ENCODE measurements at places on chromosomes 11 and 22.

GRCh38 chr11:131767421-131767820 is 397.0 kb downstream of the NTM start:
- no peak for DNase-seq

GRCh38 chr11:2352420-2352819 is 24.7 kb upstream of the CD81 start:
- no peak for DNase-seq

- no peak for DNase-seq
Measured at GRCh38 chr22:28222976-28223745, 304.1 kb upstream of the PITPNB start.

DNA sequence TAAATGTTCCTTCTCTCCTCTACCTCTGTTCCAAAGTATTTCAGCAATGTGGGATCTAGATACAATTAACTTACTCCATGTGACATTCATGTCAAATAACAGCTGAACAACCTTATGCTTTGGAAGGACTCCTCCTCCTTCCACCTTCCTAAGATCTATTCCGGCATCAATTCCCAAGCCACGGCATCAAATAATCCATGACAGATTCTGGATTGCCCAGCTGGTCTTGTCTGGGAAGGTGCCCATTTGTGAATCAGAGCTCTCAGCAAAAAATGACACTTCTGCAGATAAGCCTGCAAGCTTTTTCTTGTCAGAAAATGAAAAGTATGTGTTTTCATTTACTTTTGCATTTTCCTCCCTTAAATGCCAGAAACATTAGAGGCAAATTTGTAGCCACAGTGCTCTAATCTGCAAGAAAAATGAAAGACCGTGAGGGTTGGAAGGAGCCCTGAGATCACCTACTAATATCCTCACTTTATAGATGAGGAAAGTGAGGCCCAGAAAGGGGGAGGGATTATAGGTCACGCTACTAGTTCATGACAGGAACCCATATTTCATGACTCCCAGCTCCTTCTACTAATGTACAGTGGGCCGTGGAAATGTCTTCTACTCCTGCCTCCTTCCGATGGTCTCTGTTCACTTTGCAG is 124.0 kb downstream of the ME3 start:
- no peak for DNase-seq

GRCh38 chr11:31529701-31530100 is 20.1 kb downstream of the ELP4 start:
- no peak for DNase-seq

DNA sequence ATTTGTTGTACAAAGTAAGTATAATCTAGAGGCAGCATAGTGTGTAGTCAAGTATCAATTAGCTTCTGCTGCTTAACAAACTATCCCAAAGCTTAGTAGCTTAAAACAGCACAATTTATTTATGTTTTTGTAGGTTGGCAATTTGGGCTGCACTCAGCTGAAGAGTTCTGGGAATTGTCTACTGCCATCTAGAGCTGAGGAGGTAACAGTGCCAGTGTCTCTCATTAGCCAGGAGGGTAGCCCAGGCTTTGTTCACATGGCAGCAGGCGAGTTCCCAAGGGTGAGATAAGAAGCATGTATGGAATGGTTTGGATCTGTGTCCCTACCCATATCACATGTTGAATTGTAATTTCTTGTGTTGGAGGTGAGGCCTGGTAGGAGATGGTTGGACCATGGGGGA is 45.8 kb upstream of the SLN start:
- no peak for DNase-seq

GRCh38 chr11:3204141-3205015 is 14.2 kb downstream of the MRGPRG start:
- no peak for DNase-seq

DNA sequence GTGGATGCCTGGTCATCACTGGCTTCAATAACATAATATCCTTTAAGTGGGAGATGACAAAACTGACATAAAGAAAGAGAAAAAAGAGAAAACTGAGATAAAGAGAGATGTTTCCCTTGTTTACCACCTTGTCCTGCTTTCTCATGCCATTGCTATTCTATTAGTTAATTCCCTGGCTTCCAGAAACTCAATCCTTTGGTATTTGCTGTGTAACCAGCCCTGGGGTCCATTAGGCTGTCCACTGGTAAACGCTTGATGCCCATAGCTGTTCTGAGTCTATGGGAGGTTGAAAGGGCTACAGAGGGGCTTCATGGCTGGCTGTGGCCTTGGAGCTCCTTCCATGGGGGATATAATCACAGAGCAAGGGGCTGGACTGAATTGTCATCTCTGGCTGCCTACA is 243.4 kb upstream of the PLET1 start:
- no peak for DNase-seq

DNA sequence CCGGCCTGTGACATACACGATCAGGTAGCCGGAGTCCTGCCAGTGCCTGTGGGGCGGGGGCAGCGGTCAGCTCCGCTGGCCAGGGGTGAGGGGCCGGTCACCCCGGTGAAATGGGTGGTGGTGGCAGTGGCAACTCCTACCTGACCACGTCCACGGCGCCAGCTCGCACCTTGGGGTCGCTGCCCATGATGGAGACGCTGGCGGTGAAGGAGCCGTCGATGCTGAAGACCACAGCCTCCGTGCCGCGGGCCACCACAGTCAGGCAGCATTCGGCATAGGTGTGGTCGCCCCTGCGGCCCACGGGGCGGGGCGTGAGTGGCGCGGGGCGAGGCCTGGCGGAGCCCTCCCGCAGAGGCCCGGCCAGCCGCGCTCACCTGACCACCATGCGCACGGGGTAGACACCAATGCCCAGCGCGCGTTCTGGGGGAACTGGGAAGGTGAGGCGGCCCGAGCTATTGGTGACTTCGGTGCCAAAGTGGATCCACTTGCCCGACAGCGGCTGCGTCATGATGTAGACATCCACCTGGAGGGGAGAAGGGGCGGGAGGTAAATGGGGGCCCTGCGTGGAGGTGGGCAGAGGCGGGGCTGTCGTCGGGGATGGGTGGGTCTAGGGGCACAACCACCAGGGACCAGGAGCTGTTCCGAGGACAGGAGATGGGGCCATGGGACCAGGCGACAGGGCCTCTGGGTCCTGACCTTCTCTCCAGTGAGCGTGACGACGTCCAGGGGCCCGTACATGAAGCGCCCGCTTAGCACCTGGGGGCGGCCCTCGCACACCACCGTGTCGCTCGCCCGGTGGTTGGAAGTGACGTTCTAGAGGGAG is 10.9 kb downstream of the AIP start:
- DNase-seq: no peak

DNA sequence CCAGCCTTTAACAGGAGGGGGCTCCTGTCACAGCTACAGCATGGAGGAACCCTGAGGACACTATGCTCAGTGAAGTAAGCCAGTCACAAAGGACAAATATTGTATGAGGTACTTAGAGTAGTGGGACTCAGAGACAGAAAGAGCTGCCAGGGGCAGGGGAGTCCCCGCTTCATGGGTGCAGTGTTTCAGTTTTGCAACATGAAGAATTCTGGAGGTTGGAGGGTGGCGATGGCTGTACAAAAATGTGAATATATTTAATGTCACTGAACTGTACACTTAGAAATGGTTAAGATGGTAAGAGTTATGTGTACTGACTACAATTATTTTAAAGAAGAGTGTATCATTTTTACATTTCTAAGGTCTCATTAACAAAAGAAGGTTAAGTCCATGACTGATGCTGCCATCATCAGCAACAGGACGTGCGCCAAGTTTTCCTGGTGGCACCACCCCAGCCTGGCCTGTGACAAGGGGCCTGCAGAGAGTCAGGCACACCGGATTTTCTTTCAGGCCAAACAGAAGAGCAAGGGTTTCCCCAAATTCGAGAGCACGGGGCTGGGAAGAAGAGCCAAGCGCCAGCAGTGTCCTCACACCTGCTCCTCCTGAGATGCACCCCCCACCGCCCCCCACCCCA is 22.1 kb downstream of the YPEL1 start:
- no peak for DNase-seq

- no peak for DNase-seq
Measured at GRCh38 chr11:66328302-66329144, 7.7 kb downstream of the RIN1 start.

GRCh38 chr11:21113876-21114275 is 444.5 kb downstream of the NELL1 start:
- DNase-seq: no peak

DNA sequence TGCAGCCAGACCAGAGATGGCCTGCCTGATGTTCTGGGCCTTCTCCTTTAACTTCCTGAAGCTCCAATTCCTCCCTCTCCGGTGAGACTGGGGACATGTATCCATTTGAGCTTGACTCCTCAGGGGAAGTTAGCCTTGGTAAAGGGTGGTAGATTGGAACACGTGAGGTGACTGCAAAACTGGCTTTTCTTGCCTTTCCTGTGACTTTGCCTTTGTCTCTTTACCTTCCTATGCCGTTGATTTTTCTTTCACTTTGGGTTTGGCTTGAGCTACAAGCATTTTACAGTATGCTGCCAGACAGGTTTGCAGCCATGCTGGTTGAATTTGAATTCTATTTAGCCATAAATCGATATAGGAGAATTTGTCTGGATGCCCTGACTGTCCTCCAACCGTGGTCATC is 16.8 kb upstream of the GLYATL1 start:
- no peak for DNase-seq

DNA sequence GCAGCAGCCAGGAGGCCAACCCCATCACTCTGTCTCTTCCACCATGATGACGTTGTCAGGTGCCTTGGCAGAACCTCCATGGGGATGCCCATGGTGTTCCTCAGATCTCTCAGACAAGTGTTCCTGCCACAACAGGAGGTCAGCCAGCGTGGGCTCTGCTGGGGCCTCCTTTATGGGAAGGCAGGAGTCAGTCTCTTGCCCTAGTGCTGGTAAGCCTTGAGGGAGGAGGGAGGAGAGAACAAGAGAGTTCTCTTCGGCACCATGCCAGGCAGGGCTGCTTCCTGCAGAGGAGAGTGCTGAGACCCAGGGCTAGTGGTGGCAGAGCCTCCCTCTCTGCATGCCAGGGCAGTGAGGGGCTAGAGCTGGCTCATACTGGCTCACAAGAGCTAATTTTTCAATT is 32.5 kb downstream of the GNAZ start:
- DNase-seq: no peak

DNA sequence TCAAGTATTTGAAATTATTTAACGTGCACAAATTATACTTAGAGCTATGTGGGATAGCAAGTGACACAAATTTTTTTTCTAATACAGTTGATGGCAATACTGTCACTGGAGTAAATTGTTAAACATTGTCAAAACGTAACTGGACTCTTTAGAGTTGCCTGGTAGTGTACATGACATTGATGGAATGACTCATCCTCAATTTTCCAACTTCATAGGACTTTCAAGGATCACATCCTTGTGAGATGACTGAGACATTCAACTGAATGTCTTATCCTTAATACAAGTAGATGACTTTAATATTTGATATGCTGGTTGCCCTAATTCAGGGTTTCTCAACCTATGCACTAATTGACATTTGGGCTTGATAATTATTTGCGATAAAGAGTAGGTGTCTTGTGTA is 310.0 kb downstream of the SWAP70 start:
- no peak for DNase-seq

DNA sequence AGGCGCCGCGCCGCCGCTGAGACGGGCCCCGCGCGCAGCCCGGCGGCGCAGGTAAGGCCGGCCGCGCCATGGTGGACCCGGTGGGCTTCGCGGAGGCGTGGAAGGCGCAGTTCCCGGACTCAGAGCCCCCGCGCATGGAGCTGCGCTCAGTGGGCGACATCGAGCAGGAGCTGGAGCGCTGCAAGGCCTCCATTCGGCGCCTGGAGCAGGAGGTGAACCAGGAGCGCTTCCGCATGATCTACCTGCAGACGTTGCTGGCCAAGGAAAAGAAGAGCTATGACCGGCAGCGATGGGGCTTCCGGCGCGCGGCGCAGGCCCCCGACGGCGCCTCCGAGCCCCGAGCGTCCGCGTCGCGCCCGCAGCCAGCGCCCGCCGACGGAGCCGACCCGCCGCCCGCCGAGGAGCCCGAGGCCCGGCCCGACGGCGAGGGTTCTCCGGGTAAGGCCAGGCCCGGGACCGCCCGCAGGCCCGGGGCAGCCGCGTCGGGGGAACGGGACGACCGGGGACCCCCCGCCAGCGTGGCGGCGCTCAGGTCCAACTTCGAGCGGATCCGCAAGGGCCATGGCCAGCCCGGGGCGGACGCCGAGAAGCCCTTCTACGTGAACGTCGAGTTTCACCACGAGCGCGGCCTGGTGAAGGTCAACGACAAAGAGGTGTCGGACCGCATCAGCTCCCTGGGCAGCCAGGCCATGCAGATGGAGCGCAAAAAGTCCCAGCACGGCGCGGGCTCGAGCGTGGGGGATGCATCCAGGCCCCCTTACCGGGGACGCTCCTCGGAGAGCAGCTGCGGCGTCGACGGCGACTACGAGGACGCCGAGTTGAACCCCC is 798 bp downstream of the BCR start:
- DNase-seq: no peak

DNA sequence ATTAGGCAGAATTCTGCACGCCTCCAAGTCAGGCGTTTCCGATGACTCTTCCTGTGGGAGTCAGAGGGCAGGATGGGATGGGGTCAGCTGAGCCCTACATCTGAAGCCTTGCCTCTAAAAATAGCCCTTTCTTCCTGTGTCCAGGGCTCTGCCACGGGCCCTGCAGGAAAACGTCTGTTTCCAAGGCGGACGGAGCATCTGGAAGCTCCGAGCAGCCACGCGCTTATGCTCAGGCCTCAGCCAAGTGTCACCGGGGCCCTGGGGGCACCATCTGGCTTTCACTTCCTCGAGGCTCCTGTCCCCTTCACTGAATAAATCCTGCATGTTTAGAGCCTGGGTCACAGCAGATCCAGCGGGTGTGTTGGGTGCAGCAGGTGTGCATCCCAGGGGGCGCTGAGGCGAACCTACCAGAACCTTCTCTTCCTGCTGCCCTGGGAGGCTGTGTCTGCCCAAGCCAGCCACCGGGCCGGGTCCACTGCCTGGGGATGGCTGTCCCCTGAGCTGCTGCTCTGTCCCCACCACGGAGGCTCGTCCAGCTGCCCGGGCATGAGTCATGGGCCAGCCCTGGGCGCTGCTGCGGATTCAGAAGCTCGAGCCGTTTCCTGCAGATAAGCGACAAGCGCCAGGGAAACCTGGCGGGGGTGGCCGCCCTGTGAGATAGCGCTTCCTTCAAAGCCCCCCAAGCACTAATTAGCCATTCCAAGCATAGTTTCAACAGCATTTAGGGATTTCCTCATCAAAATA is 32.0 kb upstream of the LINC01488 start:
- no peak for DNase-seq

DNA sequence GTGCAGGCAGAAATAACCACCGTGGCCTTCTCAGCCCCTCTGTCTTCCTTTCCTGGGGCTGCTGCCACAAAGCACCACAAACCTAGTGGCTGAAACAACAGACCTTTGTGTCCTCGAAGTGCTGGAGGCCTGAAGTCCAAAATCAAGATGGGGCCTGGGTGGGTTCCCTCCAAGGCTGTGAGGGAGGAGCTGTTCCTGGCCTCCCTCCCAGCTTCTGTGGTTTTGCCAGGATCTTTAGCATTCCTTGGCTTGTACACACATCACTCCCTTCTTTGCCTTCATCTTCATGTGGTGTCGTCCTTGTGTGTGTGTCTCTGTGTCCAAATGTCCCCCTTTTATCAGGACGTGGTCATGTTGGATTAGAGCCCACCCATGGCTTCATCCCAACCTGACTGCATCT is 29.0 kb upstream of the PARVG start:
- DNase-seq: no peak
